ENCODE measurements at places on chromosomes 11 and 22. TPM values are rescaled to one million over a fixed set of nuclear protein-coding genes. Genes with fewer than 3 reads are reported as not detected.

SLC3A2 gene
- total RNA-seq = 184 TPM

OR52E8 gene
- not detected for total RNA-seq

MAPK12 gene
- 74.6 TPM for total RNA-seq

INPP5J gene
- total RNA-seq = 1.7 TPM
